Esophagus muscularis mucosa (tissue), 4 donors: ENCODE measurements at places on chromosomes 3 and 15.
A peak's percentile ranks its signal among the peaks of the same experiment; 100 is the strongest.

GRCh38 chr3:28476194-28476593 is 127.6 kb upstream of the AZI2 start:
- no peak for DNase-seq

- peak; percentile 42 for DNase-seq
Observed at GRCh38 chr3:44415421-44415820, 62.0 kb downstream of the ZNF445 start.

- no peak for DNase-seq
Observed at GRCh38 chr3:135165260-135165659, 370.2 kb downstream of the EPHB1 start.

DNA sequence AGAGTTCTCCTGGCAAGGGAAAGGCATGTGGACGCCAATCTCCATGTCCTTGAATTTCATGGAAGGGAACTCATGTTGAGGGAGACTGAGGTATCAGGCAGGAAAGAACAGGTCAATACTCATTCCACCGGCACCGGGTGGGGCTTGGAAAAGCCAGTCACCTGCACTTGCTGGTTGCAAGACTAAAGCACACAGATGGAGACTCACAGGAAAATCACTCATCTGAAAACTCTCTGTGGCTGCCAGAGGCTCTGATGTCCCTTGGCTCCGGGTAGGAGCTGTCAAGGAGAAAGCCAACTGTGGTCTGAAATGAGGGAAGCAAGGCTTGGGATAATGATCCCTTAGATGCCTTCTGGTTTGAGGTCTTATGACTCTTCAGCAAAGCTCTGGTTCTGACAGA is 8.7 kb upstream of the CGNL1 start:
- DNase-seq, result no peak

DNA sequence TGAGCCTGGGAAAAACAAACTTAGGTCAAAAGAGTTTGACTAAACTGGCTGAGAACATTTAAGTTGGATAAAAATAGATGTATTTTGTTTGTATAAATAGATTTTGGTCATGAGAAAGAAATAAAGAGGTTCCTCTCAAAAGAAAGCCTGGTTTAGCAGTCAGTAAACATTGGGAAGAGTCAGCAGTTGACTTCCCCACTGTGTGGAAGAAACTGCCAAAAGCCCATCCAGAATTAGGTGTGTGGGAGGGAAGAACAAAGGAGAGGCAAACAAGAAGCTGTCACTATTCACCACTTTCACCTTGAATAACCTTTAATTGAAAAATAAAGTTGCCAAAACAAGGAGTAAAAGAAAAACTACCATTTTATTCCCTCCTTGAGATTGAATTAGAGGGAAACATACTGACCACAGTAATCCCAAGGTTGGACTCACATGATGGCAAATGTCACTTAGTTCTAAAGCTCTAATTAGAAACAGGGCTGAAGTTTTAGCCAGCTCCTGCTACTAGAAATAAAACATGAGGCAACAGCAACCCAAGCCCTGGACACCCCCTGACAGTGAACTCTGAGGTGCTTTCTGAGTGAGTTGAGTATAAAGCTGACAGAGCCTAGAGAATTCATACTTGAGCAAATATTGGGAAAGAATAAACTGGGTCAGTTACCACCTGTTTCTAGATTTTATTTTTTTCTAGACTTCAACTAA is 139.3 kb downstream of the SERPINI1 start:
- no peak for DNase-seq

- DNase-seq, result no peak
Observed at GRCh38 chr3:97689962-97690361, 74.6 kb upstream of the ARL6 start.

- DNase-seq, result no peak
Observed at GRCh38 chr3:14273901-14274611, 95.4 kb downstream of the LSM3 start.

- no peak for DNase-seq
Observed at GRCh38 chr3:5347486-5347885, 160.0 kb downstream of the EDEM1 start.

DNA sequence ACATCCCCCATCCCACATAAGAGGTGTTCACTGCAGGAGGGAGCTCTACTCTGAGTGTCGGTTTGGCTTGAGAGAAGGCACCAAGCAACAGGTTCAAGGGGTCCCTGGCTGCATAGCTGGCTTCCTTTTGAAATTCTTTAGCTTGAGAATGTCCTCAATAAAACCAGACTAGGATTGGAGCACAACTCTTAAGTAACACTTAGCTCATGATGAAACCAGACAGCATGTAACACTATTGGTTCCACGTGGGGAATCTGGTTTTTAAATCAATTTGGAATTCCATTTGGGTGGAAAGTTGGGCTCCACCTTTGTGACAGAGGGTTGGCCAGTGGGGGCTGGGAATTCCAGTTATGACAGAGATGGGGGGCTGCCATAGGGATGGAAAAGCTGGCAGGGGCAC is 281.2 kb downstream of the TLE3 start:
- DNase-seq, result no peak

- no peak for DNase-seq
Observed at GRCh38 chr15:101276501-101277037, 716 bp downstream of the SELENOS start.

DNA sequence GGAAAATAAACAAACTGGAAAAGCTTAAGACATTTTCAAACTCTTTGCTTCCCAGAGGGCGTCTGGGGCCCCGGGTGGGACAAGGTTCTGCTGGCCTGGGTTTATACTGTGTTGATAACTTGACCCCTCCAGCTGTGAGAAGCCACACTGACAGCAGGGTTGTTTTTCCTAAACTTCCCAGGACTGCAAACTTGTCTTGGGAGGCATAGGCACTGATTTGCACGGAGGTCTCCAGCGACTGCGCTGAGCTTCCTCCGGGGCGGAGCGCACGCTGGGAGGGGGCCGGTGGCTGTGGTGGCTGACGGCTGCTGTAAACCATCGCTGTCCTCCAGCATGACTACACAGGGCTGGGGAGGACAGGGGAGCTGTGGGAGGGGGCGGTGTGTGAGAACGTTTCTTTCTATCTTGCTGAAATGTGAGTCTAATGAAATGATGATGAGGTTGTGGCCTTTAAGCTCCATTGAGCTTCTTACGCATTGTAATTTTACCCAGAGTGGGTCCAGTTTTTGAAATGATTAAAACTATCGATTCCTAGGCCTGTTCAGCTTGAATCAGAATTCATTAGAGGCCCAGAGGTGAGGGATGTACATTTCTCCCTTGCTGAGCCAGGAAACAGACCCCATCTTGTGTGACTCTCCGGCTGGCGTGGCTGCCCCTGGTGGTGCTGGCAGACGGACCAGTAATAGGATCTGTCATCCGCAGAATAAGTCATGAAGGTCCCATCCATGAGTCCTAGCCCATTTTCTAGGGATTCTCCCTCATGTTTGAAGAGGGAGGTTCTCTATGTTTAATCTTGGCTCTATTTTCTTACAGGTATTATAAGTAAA is 40.5 kb upstream of the VPS8 start:
- DNase-seq, result no peak

- DNase-seq, result no peak
Observed at GRCh38 chr3:31581660-31582059, 48.9 kb downstream of the STT3B start.

GRCh38 chr15:65766422-65767263 is 25.4 kb downstream of the DENND4A start:
- no peak for DNase-seq

DNA sequence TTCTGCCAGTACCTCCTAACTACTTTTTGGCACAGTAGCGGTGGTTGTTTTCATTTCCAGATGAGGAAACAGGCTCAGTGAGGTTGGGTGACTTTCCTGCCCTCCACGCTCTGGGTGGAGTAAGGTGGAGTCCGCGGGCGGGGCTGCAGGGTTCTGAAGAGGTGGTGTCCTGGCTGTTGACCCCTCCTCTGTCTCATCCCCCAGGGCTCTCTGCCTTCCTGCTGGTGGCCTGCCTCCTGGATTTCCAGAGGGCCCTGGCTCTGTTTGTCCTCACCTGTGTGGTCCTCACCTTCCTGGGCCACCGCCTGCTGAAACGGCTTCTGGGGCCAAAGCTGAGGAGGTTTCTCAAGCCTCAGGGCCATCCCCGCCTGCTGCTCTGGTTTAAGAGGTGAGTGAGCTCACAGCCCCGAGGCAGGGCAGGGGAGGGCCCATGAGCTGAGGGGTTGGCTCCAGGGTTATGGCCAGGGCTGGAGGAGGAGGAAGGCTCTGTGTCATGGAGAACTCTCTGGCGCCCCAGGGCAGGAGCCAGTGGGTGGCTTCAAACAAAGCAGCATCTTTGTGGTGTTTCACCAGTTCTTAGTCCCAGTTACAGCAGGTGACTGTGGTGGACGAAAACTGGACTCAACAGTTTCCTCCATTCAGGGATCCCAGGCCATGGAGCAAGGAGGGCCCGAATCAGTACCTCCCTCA is 10.4 kb downstream of the SLC28A1 start:
- no peak for DNase-seq

GRCh38 chr3:181618260-181618659 is 93.5 kb upstream of the SOX2 start:
- DNase-seq, result no peak

- DNase-seq, result no peak
Observed at GRCh38 chr3:146313746-146314111, 62.8 kb upstream of the PLSCR4 start.

GRCh38 chr3:55662683-55663082 is 175.6 kb upstream of the WNT5A start:
- DNase-seq, result no peak

DNA sequence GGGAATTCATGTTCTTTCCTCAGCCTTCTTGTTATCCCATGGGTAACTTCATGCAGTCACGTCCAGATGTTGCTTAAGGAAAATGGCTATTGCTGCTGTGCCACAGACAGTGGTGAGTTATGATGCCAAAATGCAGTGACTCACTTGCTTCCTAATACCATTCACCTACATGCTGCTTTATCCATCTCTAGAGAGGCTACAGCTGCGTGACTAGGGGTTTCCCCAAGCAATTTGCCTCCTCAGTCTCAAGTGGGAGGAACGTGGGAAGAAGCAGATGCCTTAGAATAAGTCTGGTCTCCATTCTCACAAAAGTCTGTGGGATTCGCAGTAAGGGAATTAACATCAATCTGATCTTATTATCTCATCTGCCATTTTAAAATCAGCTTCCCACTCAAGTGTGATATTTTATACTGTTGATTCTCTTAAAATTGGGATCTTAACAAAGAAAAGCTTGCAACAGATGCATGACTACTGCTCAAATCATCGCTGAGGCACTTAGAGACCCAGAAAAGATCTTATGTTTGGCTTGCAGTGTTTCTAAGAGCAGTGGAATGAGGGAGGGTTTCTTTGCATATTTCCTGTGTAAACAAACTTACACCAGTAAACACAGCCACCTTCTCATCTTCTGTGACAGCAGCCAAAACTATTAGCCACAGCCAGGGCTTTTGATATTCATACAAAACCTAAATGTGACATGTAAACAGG is 62.0 kb upstream of the ACP3 start:
- DNase-seq, result no peak

GRCh38 chr15:78750566-78750965 is 60.7 kb downstream of the ADAMTS7 start:
- no peak for DNase-seq

DNA sequence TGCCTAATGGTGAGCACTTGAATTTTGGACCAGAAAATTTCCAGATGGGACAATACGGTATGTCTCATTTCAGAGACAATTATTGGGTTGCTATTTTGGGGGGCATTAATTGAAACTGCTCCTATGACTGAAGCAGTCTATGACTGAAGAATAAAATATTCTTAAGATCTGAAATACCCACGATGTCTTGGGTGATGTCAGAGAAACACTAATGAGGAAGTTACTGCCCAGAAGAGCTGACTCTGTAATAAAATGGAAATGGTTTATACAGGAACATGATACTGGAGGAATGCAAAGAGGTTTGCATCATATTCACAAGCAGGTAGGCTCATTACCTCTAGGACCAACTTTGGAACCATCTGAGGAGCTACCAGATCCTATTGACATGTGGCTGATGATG is 68.7 kb downstream of the IL12A start:
- no peak for DNase-seq

DNA sequence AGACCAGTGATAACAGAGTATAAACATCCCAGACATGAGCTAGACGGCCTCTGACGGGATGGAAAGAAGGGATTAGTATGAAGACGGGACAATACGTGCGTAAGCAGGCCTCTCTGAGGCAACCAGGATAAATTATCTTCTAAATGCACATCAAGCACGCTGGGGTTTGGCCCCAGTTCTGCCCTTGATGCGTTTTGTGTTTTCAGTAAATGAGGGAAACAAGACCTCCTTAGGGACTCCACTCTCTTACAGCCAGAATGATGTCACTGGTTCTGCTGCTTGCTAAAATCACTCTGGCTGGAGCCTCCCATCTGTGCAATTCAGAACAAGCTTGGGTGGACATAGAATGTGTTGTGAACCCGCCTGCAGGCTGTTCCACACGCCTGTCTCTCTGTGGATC is 156.0 kb upstream of the MCTP2 start:
- peak; percentile 95 for DNase-seq

DNA sequence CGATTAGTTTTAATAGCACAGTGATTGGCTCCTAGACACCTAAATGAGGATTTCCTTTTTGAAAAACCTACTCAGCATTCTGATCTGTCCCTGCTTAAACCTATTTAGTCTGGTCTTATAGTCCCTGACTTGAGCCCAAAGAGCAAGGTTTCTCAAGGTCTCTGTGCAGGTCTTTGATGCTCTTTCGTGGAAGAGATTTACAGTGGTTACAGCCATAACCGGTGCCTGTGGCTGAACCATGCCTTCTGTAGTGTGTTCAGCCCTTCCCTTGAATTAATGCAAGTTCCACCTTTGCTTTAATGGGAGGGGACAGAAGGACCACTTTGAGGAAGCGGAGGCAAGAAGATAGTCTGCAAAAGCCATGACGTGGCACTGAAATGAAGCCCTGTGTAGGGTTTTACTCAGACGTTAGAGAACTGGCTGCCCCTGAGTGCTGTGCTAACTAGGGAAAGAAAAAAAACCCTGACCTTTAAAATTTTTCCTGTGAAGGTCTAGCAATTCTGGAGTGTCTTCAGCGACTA is 43.0 kb downstream of the ZBTB38 start:
- no peak for DNase-seq

- DNase-seq, result no peak
Observed at GRCh38 chr15:66080717-66081398, 172.7 kb downstream of the MEGF11 start.

- no peak for DNase-seq
Observed at GRCh38 chr3:166123576-166123975, 286.4 kb upstream of the BCHE start.

- no peak for DNase-seq
Observed at GRCh38 chr3:106247902-106248684, 379.3 kb upstream of the CBLB start.

- no peak for DNase-seq
Observed at GRCh38 chr3:57009367-57009766, 51.1 kb upstream of the SPATA12 start.

DNA sequence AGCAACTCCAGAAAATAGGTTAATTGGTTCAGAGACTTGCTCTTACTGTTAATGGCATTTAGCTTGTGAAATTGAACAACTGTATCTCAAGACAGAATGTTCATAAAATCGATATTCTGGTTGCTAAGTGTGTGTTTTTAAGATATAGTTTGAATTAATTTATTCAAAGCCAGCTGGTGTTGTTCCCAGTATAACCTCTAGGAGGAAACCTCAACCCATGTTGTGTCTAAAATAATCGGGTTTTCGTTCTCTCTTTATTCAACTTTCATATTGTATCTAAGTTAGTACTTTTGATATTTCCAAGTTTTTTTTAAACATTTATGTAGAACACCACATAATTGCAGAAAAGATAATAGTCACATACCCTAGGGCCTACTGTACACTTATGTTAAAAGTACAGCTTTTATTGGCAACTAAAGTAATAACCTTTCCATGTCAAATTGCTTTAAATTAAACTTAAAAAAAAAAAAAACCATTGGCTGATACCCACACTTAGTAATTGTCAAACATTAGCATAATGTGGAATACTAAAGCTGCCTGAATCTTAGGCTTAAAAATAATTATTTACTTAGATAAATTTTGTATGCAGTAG is 90.9 kb downstream of the SAMMSON start:
- no peak for DNase-seq

GRCh38 chr3:166531730-166532129 is 694.5 kb upstream of the BCHE start:
- DNase-seq, result no peak
